ENCODE measurements at places on chromosomes 1 and 21.

- DNase-seq, result no peak
Observed at GRCh38 chr1:235980976-235981375, 83.9 kb downstream of the NID1 start.

GRCh38 chr21:45747802-45748445 is 104.4 kb downstream of the PCBP3 start:
- no peak for DNase-seq

DNA sequence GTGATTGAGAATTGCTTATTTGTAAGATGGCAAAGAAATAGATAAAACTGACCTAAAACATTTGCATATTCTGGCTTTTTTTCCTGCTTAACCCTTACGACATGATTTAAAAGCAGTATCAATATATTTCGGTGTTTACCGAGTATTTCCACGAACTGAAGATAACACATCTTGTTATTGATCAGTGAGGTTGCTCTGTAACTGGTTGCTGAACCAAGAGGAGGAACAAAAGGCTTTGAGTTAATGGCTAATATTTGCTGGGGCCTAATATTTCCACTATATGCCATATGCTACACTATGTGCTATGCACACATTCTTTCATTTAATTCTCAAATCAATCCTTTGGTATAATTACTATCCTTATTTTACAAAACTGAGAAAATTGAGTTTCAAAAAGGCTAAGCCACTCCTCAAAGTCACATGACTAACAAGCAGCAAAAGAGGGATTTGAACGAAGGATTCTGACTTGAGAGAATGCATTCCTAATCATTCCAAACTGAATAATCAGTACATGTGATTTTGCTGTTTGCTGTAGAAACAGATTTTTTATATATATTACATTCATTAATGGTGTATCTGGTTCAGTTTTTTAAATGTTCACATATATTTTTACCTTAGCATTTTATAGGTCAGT is 346.0 kb downstream of the USP25 start:
- no peak for DNase-seq

DNA sequence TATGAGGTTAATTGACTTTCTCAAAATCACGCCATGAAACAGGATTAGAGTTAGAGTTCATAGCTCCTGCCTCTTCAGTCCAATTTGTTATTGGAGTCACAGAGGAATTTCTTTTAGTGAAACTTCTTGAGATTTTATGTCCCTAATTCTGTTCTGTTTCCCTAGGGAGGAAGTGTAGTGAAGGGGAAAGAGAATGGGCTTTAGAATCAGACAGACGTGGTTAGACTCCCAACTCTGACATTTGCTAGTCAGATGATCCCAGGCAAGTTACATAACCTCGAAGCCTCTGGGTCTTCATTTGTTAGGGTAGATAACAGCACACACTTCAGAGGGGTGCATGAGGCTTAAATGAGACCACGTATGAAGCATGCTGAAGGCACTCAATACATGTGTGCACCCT is 83.9 kb downstream of the ASTN1 start:
- no peak for DNase-seq

DNA sequence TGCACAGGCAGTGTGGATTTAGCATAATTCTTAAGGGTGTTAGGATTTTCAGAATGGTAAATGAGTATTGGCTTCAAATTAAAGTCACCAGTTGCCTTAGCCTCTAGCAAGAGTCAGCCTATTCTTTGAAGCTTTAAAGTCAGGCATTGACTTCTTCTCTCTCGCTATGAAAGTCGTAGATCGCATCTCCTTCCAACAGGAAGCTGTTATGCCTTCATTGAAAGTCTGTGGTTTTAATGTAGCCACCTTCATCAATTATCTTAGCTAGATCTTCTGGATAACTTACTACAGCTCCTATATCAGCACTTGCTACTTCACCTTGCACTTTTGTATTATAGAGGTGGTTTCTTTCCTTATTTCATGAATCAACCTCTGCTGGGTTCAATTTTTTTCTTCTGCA is 320.2 kb downstream of the PTPRC start:
- no peak for DNase-seq

DNA sequence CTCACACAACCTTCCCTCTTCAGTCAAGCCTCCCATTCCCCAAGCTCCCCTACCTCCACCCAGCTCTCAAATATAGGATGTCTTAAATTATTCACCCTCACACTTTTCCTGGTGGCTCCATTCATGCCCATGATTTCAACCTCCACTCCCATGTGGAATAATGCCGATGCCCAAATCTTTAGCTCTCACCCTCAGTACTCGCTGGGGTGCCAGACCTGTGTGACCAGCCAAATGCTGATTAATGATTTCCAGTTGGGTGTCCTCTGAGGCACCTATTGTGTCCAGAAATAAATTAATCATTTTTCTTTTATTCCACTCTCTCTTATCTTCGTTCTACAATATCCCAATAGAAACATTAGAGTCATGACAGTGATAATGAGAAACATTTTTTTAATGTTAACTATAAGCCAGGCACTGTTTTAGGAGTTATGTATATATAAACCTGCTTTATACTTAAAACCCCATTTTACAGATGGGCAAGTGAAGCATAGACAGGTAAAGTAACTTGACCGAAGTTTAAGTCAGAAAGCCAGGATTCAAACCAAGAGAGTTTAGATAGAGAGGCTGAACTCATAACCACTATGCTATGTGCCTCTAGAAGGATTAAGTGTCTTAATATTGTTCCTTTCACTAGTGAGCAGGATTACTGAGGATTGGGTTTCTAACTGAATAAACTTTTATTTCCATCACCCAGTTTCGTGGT is 209.7 kb downstream of the DUSP10 start:
- DNase-seq, result no peak

DNA sequence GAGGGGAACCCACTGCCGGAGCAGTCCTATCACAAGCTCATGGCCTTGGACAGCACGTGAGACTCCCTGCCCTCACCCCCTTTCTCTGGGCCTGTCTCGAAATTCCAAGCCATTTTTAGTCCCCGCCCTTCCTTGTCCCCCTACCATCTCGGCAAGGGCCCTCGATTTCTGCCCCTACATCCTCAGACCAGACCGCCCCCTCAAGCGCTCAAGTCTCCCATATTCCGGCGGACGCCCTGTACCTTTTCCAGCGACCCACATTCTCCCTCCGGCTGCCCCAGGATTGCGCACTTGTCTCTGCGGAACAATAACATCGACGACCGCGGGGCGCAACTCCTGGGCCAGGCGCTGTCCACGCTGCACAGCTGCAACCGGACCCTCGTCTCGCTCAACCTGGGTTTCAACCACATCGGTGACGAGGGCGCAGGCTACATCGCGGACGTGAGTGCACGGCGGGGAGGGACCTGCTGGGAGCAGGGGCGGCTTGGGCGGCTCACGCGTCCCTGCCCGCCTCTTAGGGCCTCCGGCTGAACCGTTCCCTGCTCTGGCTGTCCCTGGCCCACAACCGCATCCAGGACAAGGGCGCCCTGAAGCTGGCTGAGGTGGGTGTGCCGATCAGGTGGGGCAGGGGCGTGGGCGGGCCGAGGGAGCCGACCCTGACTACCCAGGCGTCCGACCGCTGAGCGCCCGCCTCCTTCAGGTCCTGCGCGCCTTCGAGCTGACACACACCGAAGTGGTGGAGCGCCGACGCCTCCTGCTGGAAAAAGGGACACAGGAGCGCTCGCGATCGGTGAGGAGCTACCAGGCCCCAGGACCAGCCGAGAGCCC is 7.0 kb downstream of the LRRC71 start:
- peak; percentile 79 for DNase-seq

- no peak for DNase-seq
Observed at GRCh38 chr1:42328916-42329496, 6.0 kb downstream of the FOXJ3 start.

DNA sequence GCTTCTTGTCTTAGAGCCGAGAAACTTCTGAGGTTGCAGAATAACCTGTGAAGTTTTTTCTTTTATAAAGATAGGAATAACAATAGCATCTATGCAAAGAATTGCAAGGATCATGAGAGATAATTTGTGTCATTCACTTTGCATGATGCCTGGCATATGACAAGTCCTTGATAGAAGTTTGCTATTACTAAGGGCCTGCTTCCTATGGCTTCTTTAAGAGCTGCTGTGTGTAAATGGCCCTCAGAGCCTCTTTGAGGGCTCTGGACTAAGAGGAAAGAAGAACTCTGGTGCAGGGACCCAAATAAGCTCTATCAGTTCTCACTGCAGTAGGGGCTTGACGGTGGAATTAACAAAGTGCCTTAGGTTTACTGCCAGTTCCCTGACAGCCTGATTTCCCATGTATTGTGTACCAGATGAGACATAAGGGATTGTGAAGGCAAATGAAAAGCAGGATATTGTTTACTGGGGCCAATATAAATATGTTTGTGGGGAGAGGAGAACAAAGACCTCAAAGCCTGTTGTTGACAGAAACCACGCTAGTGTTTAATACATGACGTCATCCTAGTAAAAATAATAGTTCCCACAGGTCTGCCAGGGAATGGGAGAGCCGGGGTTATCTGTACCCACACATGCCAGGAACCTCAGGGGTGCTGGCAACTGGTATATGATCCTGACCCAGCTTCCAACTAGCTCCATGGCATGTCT is 131.2 kb upstream of the UBE2U start:
- DNase-seq, result no peak

DNA sequence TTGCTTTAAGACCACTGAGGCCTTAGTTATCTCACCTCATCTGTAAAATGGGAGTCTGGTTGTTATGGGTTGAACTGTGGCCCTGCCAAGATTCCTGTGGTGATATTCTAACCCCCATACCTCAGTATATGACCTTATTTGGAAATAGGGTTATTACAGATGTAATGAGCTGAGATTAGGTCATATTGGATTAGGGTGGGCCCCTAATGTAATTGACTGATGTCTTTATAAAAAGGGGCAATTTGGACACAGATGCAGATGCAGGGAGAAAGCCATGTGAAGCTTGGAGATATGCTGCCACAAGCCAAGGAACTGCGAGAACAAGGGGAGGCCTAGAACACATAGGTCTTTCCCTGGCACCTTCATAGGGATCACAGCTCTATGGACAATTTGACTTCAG is 3.9 kb downstream of the C1orf87 start:
- no peak for DNase-seq

GRCh38 chr1:150535511-150536287 is 13.5 kb upstream of the ADAMTSL4 start:
- DNase-seq, result no peak

GRCh38 chr1:106889059-106889458 is 167.4 kb upstream of the PRMT6 start:
- DNase-seq, result no peak

GRCh38 chr1:29706936-29707335 is 470.6 kb downstream of the PTPRU start:
- peak; percentile 37 for DNase-seq

GRCh38 chr1:34188418-34188817 is 11.7 kb downstream of the C1orf94 start:
- DNase-seq, result no peak

All from activated CD4-positive, alpha-beta T cell treated with anti-CD3 and anti-CD28 coated beads, Interleukin-2, amount 50 U/mL, for 48 hours (primary cell).